Hematopoietic multipotent progenitor cell treated with erythropoietin and hydrocortisone succinate and interleukin-3 and kit ligand, for 17 days (in vitro differentiated cells): ENCODE measurements at places on chromosomes 12 and 14.
A peak's percentile ranks its signal among the peaks of the same experiment; 100 is the strongest.

- no peak for DNase-seq
Observed at GRCh38 chr12:114762490-114763110, 78.6 kb upstream of the TBX3 start.

- no peak for DNase-seq
Observed at GRCh38 chr12:65665817-65666216, 158.5 kb upstream of the HMGA2 start.

DNA sequence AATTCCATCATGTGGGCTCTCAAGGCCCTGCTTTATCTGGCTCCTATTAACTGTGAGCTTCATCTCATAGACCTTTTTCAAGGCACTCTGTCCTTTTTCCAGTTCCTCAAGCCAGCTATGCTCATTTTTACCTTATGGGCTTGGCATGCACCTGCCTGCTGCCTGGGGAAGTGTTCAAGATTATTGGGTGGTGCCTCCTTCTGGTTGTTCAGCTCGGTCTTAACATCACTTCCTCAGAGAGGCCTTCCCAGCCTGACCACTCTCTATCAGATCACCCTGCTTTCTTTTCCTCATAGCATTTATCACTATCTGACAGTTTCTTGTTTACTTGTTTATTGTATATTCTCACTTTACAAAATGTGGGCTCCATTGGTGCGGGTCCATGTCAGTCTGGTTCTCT, 141.3 kb downstream of the PTPRR start:
- DNase-seq: no peak

DNA sequence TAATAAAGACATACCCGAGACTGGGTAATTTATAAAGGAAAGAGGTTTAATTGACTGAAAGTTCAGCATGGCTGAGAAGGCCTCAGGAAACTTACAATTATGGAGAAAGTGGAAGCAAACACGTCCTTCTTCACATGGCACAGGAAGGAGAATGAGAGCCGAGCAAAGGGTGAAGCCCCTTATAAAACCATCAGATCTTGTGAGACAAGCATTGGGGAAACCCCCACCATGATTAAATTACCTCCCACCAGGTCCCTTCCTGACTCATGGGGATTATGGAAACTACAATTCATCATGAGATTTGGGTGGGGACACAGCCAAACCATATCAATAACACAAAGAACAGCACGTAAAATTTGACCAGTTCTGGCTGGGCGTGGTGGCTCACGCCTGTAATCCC, 85.6 kb upstream of the ATF7IP start:
- DNase-seq: no peak

- no peak for DNase-seq
Observed at GRCh38 chr12:106240821-106241220, 7.0 kb downstream of the CKAP4 start.

- DNase-seq: no peak
Observed at GRCh38 chr12:11731455-11731854, 82.0 kb downstream of the ETV6 start.

- peak; percentile 20 for DNase-seq
Observed at GRCh38 chr12:125683748-125684381, 618.6 kb downstream of the AACS start.

DNA sequence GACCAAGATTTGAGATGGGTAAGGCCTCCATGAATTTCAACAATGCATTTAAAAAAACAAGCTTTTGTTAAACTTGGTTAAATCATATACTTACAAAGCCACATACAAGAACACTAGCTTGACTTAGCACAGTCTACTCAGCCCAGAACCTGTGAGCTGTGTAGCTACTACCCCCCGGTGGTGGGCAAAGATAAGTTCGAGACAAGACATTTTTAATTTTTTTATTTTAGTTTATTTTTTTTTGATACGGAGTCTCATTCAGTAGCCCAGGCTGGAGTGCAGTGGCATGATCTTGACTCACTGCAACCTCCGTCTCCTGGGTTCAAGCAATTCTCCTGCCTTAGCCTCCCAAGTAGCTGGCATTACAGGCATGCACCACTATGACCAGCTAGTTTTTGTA, 3.7 kb upstream of the NECAP1 start:
- no peak for DNase-seq

DNA sequence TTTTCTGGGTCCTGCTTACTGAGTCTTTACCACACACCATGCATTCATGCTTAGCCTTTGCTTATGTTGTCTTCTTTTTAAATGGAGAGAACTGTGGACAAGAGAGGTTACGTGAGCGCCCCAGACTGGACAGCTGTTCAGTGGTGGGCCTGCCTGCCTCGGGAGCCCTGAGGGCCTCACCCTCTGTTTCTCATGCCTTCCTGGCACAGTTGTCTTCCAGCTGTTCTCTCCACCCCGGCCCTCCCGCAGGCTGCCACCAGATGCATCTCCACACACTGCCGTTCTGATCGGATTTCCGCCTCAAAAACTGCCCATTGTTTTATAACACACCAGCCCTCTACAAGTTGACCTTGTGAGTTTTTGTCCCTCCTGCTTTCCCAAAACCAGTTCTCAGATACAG, 100.8 kb downstream of the SAMD4A start:
- DNase-seq: no peak

DNA sequence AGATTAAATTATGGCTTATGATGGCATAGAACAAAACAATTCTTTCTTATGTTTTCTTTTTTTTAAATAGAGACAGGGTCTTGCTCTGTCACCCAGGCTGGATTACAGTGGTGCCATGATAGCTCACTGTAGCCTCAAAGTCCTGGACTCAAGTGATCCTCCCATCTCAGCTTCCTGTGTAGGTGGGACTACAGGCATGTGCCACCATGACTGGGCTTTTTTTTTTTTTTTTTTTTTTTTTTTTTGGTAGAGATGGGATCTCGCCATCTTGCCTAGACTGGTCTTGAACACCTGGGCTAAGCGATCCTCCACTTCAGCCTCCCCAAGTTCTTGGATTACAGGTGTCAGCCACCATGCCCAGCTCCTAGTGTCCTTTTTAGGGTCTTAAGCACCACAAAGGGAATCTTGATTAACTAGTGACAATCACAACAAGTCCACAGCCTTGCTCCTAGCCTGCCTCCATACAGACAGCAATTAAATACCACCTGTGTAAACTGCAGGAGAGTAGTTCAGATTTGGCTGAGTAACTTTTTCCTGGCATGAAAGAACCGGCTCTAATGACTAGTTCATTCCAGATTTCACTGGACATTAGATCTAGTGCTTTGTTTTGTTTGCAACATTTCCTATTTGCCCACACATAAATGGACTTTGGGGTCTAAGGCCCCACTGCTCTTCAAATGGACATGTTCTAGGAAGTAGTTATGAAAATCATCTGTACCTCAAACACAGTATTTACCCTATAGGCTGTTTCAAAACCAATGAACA, 61.6 kb downstream of the SH2B3 start:
- DNase-seq: no peak

DNA sequence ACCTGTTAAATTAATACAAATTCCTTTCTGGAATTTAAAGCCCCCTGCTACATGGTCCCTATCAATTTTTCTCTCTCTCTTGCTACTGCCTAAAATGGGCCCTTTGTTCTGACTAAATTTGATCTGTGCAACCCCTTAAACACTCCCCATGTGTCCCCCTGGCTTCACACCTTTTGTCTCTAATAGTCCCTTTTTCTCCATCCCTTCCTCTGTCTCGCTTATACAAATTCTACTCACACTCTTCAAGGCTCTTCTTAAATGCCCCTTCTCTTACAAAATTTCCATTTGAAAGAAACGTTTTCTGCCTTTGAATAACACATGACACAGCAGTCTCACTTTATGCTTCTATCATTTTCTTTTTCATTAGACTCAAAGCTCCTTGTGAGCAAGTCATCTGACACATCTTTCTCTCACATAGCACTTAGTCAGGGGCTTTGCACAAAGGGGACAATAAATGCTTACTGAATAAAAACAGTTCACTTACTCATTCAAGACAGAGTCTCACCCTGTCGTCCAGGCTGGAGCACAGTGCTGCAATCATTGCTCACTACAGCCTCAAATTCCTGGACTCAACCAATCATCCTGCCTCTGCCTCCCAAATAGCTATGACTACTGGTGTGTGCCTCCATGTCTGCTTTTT, 41.5 kb upstream of the NR2C1 start:
- DNase-seq: no peak

DNA sequence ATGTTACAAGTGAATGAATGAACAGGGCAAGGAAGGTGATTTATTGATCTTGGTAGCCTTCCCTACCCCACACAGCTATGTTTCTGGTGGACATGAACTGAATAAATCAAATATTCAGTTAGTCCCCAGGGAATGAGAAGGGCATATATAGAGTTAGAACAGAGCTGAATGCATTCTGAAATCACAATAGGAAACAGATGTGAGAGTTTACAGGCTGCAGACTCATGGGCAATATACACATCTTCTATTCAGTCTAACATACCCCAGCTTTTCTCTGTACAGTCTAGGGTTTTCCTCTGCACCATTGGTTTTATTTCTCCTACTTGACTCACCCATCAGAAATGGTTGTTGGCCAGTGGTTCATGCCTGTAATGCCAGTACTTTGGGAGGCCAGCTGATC, 7.3 kb upstream of the STX2 start:
- no peak for DNase-seq

- DNase-seq: no peak
Observed at GRCh38 chr12:100995201-100995600, 200.6 kb downstream of the ANO4 start.

- DNase-seq: no peak
Observed at GRCh38 chr12:102907918-102908317, 9.1 kb downstream of the PAH start.

- no peak for DNase-seq
Observed at GRCh38 chr12:40226705-40227104, 1.9 kb downstream of the LRRK2 start.

DNA sequence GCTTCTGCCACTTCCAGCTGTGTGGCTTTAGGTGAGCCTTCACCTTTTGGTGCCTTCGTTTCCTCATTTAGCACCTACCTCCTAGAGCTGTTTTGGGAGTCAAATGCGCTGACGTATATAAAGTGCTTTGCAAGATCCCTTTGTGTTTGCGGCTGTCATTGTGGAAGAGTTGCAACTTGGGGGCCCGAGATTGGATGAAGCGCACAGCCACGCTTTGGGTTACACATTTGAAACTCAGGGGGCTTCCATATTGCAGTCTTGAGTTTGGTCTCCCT, 636 bp upstream of the ARL6IP4 start:
- no peak for DNase-seq

- no peak for DNase-seq
Observed at GRCh38 chr12:113403435-113404415, at the start of gene SDS. Gene SDS (minus strand): TSS chr12:113403887. CDS start chr12:113399708, 4,179 bp downstream.

DNA sequence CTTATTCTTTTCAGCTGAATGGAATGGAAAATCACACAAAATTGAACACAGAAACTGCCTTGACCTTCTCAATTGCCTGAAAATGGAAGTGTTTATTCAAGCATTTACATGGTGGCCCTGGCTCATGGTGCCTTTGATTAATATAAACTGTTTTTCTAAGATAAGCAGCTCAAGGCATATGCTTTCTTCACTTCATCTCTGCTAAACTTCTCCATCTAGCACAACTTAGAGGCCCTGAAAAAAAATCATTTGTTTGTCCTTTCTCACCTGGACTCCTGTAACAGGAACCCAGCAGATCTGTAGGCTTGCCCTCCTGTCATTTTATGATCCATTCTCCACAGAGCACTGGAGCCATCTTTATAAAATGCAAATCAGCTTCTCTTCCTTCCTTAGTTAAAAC, 117.5 kb upstream of the KRR1 start:
- DNase-seq: no peak

DNA sequence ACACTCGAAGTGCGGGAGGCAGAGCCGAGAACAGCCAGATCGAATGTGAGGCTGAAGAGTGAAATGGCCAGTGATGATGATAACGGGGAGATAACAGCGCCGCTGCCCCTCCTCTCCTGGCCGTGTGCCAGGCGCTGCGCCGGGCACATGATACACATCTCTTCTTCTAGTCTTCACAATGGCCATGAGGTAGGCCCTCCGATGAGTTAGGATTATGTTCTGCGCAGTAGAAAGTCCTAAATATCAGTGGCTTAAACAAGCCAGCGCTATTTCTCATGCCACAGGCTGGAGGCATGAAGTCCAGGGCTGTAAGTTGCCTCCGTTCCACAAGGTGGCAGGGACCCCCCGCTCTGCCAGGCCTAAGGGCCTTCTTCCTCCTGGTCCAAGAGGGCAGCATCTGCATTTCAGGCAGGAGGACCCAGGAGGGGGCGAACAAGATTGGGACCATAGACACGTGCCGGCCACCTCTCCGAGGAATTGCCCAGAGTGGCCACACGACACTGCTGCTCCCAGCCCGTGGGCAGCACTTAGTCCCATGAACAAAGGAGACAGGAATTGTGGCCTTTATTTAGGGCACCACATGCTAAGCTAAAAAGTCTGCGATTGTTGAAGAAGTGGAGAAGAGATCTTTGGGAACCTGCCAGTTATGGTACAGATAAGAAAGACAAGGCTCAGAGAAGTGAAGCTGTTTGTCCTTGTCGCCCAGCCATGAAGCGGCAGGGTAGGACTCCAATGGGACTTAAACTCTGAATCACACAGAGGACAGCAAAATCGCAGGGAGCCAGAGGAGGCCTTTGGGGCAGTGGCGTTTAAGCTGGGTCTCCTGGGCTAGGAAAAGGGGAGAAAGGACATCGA, 10.9 kb upstream of the HVCN1 start:
- DNase-seq: no peak

DNA sequence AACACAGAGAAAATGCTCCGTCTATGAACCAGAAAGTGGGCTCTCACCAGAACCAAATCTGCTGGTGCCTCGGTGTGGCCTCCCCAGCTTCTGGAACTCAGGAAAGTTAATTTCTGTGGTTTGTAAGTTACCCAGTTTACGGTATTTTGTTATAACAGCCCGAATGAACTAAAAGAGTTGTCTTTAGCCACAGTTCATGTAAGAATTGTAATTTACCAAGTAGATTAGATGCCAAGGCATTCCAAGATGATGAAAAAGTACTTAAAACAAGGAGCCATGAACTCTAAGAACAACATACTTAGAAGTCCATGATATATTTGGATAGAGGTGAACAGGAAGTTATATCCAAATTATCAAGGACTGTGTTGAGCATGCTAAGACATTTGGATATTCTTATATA, 259.9 kb upstream of the GARIN6 start:
- DNase-seq: no peak

- DNase-seq: no peak
Observed at GRCh38 chr14:63292805-63293204, 25.9 kb downstream of the GPHB5 start.

DNA sequence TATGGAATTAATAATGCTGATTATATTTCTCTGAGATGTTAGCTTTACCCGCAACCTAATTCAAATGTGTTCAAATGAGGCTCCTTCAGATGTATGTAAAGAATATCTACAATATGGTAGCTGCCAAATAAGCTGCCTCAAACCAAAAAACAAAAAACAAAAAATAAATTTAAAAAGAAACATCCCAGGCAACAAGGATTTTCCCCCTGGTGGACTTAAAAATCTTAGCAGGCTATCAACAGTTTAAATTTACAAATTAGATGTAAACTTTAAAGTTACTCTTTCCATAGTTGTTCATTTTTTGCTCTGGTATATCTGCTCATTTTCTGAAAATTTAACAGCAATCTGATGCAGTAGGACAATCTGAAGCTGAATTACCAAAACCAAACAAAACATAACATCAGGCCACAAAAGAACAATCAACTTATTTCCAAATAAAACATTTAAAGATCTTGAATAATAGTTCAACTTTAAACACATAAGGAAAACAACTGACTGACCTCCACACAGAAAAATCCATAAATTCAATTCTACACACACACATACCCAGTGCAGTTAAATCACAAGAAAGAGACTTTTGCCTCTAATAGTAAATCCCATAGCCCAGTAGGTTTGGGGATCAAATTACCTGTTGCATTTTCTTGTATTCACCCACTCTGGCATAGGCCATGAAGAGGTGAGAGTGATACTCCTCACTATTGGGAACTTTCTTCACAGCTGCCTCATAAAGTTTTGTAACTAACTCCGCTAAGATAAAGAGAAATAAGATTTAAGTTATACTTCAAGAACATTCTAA, 21.3 kb downstream of the NAA25 start:
- DNase-seq: no peak
